ENCODE measurements at places on chromosomes 11 and 22.

GRCh38 chr22:25134028-25134427 is 65.6 kb upstream of the CRYBB3 start:
- DNase-seq: peak; percentile 91

GRCh38 chr11:8354622-8355415 is 91.1 kb upstream of the LMO1 start:
- no peak for DNase-seq

GRCh38 chr11:12430351-12430750 is 53.0 kb downstream of the PARVA start:
- DNase-seq: peak; percentile 70

- DNase-seq: no peak
Measured at GRCh38 chr22:23383491-23384361, 196.4 kb downstream of the IGLL1 start.

DNA sequence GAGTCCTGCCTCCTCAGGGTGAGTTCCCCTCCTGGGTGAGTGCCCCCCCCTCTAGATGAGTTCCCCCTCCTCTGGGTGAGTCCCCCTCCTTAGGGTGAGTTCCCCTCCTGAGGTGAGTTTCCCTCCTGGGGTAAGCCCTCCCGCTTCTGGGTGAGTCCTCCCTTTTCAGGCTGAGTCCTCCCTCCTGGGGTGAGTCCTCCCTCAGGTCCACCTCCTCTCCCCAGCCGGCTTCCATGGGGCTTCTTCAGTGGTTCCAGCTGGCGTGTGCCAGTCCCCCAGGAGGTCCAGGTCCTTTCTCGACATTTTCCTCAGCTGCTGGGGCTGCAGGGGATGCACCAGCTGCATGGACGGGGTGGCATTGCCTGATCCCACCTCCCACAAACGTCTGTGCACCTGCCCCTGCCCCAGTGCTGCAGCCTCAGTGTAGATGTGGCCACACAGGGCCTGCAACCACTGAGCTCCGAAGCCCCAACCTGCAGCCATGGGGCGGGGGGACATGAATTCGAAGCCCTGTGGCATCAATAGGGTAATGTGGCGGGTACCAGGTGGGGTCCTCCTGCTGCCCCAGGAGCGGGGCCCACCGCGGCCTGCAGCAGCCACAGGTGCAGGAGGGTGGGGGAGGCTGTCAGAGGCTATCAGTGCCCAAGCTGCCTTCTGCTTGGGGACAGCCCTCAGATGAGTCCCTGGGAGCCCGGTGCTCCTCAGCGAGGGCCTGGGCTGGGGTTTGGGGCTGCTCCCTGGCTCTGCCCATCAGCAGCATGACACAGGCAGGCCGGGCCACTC is 101.3 kb upstream of the FGF3 start:
- DNase-seq: no peak

- no peak for DNase-seq
Measured at GRCh38 chr11:73652856-73653559, 6.6 kb downstream of the PLEKHB1 start.

DNA sequence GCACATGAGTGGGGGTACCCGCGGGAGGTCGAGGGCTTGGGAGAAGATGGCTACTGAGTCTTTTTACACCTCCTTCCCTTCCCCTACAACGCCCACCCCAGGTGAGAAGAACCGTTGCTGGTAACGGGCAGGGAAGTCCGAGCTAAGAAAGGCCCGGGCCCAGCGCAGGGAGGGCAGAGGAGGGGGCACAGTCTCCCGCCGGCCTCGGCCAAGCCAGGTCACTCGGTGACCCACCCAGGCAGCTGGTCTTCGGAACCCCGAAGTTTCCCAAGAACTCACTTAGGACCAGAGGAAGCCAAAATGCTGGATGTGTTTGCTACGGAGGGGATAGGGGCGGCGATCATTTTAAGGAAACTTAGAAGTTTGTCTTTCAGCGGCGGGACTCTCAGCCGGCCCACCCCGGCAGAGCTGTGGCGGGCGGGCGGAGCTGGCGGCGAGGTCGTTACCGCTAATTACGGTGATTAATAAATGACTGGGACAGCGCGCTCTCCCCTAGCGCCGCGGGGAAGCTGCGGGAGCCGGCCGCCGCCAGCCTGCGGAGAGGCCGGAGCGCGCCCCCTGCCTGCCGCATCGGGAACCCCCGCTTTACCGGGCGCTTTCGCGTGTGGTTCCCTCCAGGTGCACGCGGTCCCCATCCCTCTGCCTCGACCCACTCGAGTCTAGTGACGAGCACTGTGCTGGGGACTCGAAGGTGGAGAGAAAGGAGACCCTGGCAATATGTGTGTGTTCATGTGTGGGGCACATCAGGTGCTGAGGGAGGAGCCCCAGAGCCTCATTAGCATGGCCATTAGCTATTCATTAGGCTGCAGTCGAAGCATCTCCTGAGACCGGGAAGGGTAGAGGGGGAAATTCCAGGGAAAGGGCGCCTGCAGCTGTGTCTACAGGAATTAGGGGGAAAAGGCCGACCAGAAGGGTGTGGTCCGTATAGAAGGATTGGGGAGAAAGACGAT is 945 bp downstream of the ROBO3 start:
- DNase-seq: no peak

GRCh38 chr11:120613264-120614226 is 102.0 kb downstream of the GRIK4 start:
- DNase-seq: no peak

- no peak for DNase-seq
Measured at GRCh38 chr11:43135966-43136534, 175.7 kb upstream of the API5 start.

GRCh38 chr11:76648061-76648460 is 22.5 kb downstream of the LRRC32 start:
- no peak for DNase-seq

- DNase-seq: no peak
Measured at GRCh38 chr11:86440843-86441242, 66.2 kb downstream of the CCDC81 start.

DNA sequence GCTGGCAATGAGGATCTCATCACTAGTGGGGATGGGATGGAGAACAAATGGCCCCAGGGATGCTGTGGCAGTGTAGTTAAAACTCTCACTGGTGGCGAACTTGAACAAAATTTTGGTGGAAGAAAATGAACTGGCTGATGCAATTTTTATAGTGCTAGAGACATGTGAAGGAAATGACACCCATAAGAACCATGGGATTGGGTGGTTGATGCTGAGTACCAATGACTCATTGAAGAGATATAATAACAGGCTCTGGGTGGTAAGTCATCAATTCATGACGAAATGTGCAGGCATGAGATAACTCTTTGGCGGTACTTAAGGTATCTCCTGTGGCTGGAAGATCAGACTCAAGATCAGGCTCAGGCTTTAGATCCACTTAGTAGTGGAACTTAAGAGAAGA is 172.9 kb upstream of the DDI1 start:
- DNase-seq: no peak

- no peak for DNase-seq
Measured at GRCh38 chr11:2686360-2687222, 13.2 kb downstream of the KCNQ1OT1 start.

- DNase-seq: no peak
Measured at GRCh38 chr22:27239520-27239919, 562.0 kb downstream of the MN1 start.

DNA sequence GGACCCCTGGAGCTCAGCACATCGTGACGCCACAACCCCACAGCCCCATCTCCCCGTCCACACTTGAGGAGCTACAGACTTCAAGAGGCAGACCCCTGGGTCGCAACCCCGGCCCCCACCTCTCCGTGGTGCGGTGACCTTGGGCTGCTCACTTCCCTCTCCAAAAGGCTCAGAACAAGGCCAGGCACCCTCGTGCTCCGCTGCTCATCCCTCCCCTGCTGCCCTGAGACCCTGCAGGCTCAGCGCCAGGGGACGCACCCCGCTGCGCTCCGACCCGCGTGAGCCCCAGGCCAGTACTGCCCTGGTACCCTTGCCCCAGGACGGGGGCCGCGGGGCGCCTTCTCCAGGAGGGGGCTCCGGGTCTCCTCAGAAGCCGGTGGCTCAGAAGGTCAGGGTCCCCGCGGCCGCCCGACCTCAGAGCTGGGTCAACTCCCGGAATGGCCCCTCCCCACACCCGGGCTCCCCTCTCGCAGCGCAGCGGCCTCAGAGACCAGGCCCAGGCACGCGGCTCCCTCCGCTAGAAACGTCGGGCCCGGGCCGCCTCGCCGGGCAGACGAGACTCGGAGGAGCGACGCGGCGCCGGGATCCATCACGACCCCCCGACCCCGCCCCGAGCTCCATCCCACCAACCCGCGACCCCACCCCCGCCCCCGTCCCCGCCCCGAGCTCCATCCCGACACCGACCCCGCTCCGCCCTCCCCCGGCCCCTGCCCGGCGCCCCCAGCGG is 563 bp downstream of the GATD1 start:
- no peak for DNase-seq

GRCh38 chr11:122028036-122028435 is 88.0 kb downstream of the BLID start:
- no peak for DNase-seq

GRCh38 chr11:16912692-16913111 is 101.5 kb downstream of the PLEKHA7 start:
- DNase-seq: peak; percentile 51

DNA sequence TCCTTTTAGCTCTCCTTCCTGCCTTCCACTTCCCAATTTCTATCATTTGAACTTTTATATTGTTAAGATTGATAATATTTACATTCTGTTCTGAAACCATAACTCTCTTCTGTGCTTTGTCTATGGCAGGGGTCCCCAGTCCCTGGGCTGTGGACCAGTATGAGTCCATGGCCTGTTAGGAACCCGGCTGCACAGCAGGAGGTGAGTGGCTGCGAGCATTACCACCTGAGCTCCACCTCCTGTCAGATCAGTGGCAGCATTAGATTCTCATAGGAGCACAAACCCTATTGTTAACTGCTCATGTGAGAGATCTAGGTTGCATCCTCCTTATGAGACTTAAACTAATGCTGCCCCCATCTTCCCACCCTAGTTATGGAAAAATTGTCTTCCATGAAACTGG is 48.4 kb upstream of the HEPHL1 start:
- DNase-seq: no peak

DNA sequence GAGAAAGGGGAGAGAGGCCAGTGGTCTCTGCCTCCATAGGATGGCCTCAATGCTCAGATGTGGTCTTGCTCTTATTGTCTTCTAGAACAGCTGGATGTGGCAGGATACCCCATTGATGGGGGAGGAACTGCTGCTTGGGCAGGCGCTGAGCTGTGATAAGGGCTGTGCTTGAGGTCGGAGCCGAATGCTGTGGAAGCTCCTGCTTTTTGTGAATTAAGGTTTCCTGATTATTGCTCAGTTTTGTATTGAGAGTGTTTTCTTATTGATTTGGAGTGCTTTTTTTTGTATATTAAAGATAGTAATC is 57.2 kb downstream of the CABIN1 start:
- no peak for DNase-seq

DNA sequence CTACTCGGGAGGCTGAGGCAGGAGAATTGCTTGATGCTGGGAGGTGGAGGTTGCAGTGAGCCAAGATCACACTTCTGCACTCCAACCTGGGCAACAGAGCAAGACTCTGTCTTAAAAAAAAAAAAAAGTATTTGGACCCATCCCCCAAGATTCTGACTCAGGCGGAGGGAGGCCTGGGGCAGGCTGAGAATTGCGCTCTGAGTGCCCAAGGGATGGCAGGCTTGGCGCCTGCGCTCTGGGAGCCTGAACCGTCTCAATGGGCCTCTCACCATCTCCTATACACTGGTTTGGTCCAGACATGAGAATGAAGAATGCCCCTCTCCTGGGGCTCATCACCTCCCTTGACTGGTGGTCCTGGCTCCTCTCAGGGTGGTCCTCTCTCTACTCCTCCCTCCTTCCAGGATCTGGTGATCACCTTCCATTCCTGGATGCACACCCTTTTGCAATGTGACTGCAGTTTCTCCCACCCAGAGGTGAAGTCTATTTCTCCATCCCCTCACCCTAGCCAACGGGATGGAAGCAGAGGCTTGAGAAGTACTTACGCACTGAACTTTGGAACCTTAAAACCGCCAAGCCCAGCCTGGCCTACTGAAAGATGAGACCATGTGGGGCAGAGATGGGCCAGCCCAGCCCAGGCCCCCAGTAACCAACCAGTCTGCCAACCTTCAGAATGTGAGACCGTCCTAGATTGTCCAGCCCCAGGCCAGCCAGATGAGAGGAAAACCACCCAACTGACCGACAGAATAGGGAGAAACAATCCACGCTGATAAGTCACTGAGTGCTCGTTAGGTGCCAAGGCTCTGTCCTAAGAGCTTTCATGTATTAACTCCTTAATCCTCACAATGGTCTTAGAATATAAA is 4.9 kb downstream of the POLR3H start:
- DNase-seq: no peak

GRCh38 chr22:27685515-27685914 is 116.0 kb downstream of the MN1 start:
- DNase-seq: no peak

Data from PC-9 (cell line).